ENCODE measurements at places on chromosomes 2 and 18.

DNA sequence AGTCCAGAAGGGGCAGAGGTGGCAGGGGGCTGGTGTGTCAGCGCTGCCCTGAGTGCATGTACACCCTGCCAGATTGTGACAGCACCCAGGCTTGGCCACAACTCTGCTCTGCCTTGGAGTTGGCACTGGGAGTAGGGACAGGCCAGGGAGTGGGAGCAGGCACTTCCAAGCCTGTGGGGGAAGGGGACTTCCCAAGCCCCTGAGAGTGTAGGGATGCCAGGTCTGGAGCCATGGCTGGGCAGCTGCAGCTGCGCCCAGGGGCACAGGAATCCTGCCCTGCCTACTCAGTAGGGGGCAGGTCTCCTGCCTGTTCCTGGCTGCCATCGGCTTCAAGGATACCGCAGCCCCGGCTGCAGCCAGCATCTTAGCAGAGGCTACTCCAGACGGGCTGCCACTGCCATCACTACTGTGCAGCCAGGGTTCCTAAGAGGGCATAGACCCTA lies 109.4 kb downstream of the CALCRL start:
- no peak for DNase-seq

GRCh38 chr2:34107811-34108210 lies 508.7 kb upstream of the FAM98A start:
- no peak for DNase-seq

DNA sequence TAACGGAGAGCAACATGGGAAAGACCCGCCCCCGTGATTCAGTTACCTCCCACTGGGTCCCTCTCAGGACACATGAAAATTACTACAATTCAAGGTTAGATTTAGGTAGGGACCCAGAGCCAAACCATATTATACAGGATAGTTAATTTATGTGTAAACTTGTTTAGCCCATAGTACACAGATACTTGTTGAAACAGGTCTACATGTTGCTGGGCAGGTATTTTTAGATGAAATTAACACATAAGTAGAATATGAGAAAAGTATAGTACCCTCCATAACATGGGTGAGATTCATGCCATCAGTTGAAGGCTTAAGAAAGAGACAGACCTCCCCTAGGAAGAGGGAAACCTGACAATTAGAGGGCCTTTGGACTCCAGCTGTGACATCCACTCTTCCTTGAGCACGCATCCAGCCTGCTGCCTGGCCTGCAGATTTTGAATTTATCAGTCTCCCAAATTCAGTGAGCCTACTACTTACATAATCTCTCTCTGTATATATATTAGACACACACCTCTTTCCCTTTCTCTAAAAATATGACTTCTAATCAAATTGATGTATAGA lies 463.5 kb upstream of the NETO1 start:
- no peak for DNase-seq

- DNase-seq: no peak
Observed at GRCh38 chr2:190707726-190708125, 58.8 kb downstream of the NAB1 start.

DNA sequence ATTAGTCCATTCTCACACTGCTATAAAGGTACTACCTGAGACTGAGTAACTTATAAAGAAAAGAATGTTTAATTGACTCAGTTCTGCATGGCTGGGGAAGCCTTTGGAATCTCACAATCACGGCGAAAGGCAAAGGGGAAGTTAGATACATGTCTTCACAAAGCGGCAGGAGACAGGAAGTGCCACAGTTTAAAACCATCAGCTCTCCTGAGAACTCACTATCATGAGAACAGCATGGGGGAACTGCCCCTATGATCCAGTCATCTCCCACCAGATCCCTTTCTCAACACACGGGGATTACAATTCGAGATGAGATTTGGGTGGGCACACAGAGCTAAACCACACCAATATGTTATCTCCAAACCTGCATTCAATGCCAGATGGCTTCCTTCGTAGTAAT lies 716.1 kb downstream of the DCC start:
- DNase-seq: no peak

- DNase-seq: no peak
Observed at GRCh38 chr2:88545118-88545517, 82.1 kb downstream of the EIF2AK3 start.

GRCh38 chr2:161031511-161031910 lies 128.7 kb upstream of the TANK start:
- no peak for DNase-seq

GRCh38 chr18:68714366-68714711 lies 569 bp downstream of the TMX3 start:
- no peak for DNase-seq
